ENCODE measurements at places on chromosomes 12 and 14. TPM values are rescaled to one million over a fixed set of nuclear protein-coding genes. Genes with fewer than 3 reads are reported as not detected.

SLC4A8 gene
- total RNA-seq: 1.0 TPM

PUS7L gene
- 14.9 TPM for total RNA-seq

PARP11 gene
- total RNA-seq: 9.0 TPM

KLRC2 gene
- total RNA-seq: not detected

CLEC12A gene
- total RNA-seq: not detected

IL26 gene
- not detected for total RNA-seq

IL22 gene
- total RNA-seq: not detected

RNASE7 gene
- not detected for total RNA-seq

ADCY4 gene
- 4.0 TPM for total RNA-seq

STXBP6 gene
- 0.38 TPM for total RNA-seq

ARG2 gene
- total RNA-seq: 35.0 TPM

SLC25A47 gene
- total RNA-seq: not detected

RERG gene
- total RNA-seq: 1.6 TPM

MUCL1 gene
- total RNA-seq: not detected

NEUROD4 gene
- total RNA-seq: not detected

HHIPL1 gene
- total RNA-seq: 1.1 TPM

KCNA5 gene
- total RNA-seq: 0.34 TPM

MMP14 gene
- total RNA-seq: 669 TPM

GATC gene
- total RNA-seq: 25.7 TPM

PHLDA1 gene
- total RNA-seq: 111 TPM

AGAP2 gene
- total RNA-seq: under 0.01 TPM

RTL1 gene
- 1.1 TPM for total RNA-seq

PLEKHH1 gene
- total RNA-seq: 11.5 TPM

CCND2 gene
- 88.3 TPM for total RNA-seq

FOXG1 gene
- not detected for total RNA-seq

PTPRQ gene
- total RNA-seq: under 0.01 TPM

GNB3 gene
- 0.38 TPM for total RNA-seq

DIO2 gene
- not detected for total RNA-seq

RDH5 gene
- 3.6 TPM for total RNA-seq

KRT6C gene
- total RNA-seq: not detected

GPR162 gene
- total RNA-seq: 0.21 TPM

GPR84 gene
- total RNA-seq: not detected

CIT gene
- total RNA-seq: 4.3 TPM

PLD4 gene
- 0.04 TPM for total RNA-seq

KRT82 gene
- total RNA-seq: not detected

PTCSC3 gene
- total RNA-seq: not detected

TMEM229B gene
- 0.21 TPM for total RNA-seq

BMP4 gene
- 2.7 TPM for total RNA-seq

CYP46A1 gene
- total RNA-seq: not detected

REP15 gene
- 1.3 TPM for total RNA-seq

Data from kidney epithelial cell (primary cell).